ENCODE measurements at places on chromosomes 6 and 20.
A peak's percentile ranks its signal among the peaks of the same experiment; 100 is the strongest.

DNA sequence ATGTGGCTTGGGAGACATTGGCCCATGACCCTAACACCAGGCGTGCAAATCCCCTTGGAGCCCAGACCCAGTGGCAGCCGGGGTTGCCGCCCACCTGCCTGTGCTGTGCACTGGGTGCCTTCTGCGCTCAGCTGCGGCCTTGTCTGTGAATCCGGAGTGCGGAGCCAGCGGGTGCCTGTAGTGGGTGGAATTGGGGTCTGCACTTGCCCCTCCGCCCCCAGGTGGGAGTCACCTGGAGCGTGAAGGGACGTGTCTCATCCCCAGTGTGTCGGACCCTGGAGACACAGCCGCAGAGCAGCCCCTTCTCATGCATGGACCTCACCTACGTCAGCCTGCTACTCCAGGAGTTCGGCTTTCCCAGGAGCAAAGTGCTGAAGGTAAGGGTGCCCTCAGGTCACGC lies 22.9 kb upstream of the PYGB start:
- no peak for DNase-seq

DNA sequence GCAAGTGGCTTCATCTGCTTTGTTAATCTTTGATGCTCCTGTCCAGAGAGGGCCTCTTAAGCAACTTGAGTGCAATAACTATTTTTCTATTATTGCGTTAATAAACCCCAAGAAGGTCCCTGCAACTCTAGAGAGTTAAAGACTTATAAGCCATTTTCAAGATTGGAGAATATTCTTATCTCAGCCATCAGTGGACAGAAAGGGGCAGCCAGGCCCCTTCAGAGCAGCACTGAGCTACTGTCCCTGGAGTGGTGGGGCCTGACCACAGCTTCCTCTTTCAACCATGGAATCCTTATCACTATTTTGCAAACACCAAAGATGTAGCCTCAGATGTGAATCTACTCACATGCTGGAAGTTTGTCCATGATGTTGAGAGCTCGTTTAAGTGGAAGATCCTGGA lies 2.8 kb upstream of the MAS1L start:
- DNase-seq = no peak

- DNase-seq = no peak
Observed at GRCh38 chr6:6766230-6766905, 177.8 kb downstream of the LY86 start.

GRCh38 chr6:33851959-33852358 lies 48.2 kb upstream of the MLN start:
- no peak for DNase-seq

DNA sequence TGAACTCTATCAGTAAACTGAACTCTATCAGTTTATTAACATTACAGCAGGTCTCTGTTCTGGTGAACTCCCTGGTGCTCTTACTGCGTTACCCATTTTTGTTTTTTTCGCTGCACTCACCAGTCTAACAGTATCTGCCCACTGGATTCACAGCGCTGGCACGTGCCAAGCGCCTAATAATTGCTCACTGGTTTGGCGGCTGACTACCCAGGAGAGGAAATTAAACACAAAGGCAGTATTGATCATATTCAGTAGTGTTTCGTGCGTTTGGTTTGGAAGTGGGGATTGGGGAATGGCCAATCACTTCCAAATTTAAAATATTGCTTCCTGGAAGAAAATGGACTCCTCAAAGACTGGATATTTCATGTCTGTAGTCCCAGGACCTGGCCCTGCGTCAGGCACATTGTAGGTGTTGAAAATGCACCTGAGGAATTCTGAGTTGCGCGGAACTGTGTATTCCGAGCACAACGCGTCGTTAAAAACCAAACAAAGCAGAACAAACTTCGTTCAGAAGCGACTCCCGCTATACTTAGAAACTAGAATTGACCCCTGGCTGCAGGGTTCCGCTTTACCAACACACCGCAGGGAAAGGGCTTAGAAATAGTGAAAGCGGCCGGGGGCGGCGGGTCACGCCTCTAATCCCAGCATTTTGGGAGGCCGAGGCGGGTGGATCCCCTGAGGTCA lies 1.1 kb upstream of the RPS12 start:
- no peak for DNase-seq

- no peak for DNase-seq
Observed at GRCh38 chr6:12077021-12077710, 65.1 kb downstream of the HIVEP1 start.

DNA sequence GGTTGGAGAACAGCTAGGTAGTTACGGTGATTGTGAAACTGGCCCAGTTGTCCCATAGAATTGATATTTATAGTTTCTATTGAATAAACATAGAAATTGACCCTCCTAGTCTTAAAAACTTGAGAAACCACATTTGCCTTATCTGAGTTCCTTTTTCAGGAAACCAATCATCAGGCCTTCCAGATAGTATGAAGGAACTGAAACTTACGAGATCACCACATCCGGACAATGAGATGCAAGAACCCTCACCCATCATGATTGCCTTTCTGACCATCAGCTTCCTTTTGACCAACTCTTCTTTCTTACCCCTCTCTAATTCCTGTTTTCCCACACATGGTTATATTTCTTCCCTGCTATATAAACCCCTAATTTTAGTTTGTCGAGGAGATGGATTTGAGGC lies 21.8 kb downstream of the SLC35F1 start:
- DNase-seq = no peak

DNA sequence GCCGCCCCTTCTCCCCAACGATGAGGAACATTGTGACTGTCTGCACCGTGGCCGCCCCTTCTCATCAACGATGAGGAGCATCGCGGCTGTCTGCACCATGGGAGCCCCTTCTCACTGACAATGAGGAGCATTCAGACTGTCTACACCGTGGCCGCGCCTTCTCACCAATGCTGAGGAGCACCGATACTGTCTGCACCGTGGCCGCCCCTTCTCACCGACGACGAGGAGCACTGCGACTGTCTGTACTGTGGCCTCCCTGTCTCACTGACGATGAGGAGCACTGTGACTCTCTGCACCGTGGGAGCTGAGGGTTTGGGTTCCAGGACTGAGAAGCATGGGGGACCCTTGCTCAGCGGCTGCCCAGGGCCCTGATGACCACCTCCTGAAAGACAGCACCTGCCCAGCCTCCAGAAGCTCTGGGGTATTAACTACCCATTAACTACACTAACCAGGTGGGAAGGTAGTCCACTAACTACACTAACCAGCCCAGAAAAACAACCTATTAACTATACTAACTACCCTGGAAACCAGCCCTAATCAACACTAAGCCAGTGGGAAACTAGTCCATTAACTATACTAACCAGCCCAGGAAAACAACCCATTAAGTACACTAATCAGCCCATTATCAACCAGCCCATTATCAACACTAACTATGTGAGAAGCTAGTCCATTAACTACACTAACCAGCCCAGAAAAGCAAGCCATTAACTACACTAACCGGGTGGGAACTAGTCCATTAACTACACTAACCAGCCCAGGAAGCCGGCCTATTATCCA lies 116.9 kb downstream of the TAF4 start:
- no peak for DNase-seq

DNA sequence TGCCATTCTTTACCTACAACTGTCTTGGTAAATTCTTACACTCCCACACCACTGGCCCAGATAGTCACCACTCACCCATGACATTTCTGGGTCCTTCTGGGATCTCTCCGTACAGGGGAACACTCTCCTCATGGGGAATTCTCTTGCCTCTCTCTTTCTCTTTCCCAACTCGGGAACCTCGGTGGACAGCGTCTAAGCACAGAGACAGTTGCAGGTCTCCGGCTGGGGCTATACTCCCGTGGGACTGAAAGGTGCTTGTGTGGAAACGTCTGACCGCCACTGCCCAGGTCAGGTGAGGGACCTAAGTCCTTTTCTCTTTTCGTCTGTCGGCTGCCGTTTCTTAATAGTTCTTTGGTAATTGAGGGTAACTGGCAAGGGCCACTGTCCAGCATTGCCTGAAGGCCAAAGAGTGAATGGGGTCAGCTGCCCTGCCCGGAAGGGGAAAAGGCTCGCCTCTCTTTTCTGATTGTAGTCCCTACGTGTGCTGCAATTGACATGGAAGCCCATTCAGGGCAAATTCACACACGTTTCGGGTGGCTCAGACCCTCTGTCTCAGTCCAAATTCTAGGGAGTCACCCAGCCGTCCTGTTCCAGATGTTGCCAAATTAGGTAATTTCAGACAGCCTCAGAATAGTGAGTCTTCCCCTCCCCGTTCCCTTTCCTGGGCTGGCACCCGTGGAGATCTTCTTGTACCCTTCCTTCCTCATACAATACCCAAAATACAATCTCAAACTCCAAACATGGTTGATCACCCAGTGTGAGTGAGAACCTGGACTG lies 31.2 kb upstream of the RIPK1 start:
- no peak for DNase-seq

DNA sequence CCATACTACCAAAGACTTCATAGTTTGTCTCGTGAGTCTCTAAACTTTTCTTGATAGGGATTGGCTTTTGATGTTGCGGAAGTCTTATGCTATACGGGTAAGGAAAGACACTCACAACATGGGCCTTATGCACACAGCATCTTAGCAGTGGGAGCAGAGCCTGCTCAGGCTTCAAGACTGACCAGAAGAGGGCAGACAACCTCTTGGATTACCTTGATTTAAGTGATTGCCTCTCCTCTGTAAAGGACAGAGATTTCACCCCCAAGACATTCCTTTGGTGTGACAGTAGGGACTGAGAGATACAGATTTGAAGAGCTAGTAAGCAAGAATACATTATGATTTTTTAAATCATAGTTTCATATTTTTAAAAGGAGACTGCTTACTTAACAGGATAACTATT lies 71.0 kb upstream of the SAMD3 start:
- DNase-seq = peak; percentile 13

GRCh38 chr6:117531809-117532725 lies 49.6 kb downstream of the DCBLD1 start:
- no peak for DNase-seq

DNA sequence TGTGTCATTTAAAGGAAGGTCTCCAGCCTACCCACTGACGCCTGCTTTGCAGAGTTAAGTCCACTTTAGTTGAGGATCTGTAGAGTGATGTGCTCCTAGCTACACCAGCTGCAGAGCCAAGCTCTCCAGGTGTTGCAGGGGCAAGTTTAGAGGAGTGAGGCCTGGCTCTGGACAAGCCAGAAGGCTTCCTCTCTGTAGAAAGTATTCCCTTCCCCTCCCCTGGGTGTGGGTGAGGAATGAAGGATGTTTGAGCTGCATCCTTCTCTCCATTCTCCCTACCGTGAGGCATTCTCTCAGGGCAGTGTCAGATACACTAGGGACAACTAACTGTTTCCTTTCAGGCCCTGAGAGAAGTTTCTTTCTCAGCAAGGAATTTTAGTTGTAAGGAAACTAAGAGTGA lies 66.5 kb downstream of the ELOVL5 start:
- no peak for DNase-seq

DNA sequence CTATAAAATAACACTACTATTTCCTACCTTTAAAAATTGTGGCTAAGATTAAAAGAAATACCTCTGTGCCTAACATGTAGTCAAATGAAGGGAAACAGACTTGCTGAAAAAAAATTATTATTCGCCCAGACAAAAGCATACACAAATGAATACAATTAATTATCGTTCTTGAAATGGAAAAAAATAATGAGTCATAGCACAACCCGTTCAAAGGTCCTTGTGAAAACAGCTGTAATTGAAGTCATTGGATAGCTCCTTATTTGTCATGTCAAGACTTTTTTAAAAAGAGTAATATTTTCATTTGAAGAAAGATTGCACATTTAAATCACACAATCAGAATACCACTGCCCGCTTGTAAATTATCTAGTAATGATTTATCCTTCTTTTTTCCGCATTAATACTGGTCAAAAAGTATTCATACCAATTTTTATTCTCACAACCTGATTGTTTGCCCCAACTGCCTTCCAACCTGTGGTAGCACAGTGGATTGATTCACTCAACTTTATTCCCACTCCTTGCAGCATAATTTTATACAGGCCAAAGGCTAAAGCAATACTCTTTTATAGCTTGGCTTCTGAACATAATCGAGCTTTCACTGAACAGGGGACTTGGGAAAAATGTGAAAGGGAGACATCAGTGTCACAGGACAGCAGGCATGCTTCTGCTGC lies 655.2 kb upstream of the MAP3K7 start:
- DNase-seq = no peak

- DNase-seq = no peak
Observed at GRCh38 chr6:135974426-135974825, 122.9 kb downstream of the PDE7B start.

- DNase-seq = no peak
Observed at GRCh38 chr6:97726378-97726777, 443.4 kb upstream of the MMS22L start.

DNA sequence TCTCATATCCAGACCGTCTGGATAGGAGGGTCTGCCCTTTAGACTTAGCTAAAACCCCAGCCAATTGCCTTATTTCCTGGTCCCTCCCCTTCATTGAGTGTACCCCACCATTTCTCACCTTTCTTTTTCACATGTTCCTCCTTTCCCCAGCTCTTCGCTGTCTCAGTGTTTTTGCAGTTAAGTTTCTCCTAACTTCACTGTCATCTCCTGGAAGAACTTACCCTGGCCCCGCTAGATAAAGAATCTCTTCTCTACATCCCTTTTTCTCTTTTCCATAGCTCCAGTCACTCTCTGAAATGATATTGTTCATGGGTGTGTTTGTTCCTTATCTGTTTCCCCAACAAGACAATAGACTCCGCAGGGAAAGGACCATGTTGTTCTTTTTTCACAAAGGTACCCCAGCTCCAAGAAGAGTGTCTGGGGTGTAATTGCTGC lies 208.8 kb downstream of the TSHZ2 start:
- no peak for DNase-seq

- no peak for DNase-seq
Observed at GRCh38 chr6:100268326-100268725, 196.4 kb downstream of the SIM1 start.

GRCh38 chr20:38171675-38172043 lies 6.6 kb upstream of the TGM2 start:
- no peak for DNase-seq

DNA sequence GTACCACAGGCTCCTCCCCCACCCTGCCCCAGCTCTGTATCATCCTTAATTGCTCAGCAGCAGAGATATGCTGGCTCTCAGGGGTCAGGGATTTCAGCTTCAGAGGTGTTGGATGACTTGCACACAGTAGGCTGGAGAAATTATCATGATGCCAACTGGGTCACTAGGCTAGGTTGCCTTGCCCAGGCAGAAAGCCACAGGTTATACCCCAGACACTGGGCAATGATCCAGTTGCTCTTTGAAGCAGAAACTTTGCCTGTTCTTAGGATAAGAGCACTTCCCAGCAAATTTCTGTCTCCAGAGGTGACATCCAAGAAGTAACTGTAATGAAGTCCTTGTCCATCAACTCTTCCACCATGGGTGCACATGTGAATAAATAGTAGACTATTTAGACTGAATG lies 38.3 kb upstream of the SCML4 start:
- DNase-seq = no peak

GRCh38 chr6:11494786-11495564 lies 42.6 kb upstream of the TMEM170B start:
- no peak for DNase-seq

GRCh38 chr20:24136659-24137246 lies 148.2 kb upstream of the GGTLC1 start:
- DNase-seq = no peak

- DNase-seq = no peak
Observed at GRCh38 chr20:952196-952795, 36.2 kb upstream of the ANGPT4 start.

Measured in stimulated activated CD8-positive, alpha-beta memory T cell treated with anti-CD3 and anti-CD28 coated beads, Interleukin-12 subunit alpha, Interleukin-12 subunit beta, amount 100 ng/mL, for 1 hour (primary cell).